HEK293T (cell line): ENCODE measurements at places on chromosomes 3 and 15.

DNA sequence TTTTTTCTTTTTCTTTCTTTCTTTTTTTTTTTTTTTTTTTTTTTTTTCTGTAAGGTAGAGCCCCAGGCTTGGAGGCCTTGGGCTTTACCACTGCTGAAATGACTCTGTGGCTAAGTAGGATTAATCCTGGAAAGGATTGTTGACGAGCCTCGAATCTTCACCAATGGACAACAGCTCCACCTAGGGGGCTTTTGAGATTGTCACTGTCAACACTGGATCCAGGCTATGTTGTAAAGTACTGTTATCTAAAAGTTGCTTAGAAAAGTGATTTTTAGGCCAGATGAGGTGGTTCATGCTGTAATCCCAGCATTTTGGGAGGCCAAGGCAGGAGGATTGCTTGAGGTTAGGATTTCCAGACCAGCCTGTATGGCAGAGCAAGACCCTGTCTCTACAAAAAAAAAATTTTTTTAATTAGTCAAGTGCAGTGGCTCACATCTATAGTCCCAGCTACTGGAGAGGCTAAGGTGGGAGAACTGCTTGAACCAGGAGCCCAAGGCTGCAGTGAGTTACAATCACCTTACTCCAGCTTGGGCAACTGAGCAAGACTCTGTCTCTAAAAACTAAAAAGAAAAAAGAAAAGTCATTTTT, 41.6 kb downstream of the KLHL18 start:
- DNase-seq, result peak; percentile 76

DNA sequence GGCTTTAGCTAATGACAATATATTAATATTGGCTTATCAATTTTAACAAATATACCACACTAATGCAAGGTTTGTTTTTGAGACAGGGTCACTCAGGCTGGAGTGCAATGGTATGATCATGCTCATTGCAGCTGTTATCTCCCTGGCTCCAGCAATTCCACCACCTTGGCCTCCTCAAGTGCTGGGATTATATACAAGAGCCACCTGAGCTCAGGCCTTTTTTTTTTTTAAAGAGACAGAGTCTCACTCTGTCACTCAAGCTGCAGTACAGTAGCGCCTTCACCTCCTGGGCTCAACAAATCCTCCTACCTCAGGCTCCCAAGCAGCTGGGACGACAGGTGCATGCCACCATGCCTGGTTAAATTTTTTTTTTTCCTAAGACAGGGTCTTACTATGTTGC, 11.7 kb downstream of the DLG1 start:
- no peak for DNase-seq

DNA sequence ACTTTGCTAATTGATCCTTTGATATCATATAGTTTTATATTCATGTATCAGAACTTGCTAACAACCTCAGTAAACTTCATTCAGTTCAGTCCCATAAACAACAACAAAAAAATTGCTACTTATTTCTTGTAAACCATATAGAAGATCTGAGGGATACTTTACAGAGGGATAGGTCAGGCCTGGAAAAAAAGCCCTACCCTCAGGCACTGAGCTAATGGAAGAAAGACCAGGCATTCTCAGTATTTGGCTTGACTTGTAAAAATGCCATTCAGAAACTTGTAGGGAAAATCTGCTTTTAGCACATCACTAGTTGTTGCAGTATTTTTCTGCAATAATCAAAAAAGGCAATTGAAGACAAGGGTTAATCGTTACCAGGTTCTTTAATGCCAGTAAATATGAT, 33.1 kb downstream of the ARMC8 start:
- DNase-seq, result no peak

DNA sequence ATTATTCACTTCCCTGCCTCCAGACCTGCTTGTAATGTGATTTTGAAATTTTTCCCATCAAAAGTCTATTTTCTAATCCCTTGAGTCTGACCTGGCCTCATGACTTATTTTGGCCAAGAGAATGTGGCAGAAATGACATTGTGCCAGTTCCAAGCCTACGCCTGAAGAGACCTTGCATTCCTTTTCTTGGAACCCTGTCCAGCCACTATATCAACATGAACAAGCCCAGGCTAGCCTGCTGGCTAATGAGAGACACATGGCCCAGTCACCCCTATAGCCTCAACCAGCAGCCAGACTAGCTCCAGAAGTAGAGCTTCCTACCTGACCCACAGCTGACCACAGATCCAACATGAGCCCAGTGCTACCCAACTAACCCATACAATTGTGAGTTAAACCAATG, 121.1 kb upstream of the ACP3 start:
- DNase-seq, result no peak

DNA sequence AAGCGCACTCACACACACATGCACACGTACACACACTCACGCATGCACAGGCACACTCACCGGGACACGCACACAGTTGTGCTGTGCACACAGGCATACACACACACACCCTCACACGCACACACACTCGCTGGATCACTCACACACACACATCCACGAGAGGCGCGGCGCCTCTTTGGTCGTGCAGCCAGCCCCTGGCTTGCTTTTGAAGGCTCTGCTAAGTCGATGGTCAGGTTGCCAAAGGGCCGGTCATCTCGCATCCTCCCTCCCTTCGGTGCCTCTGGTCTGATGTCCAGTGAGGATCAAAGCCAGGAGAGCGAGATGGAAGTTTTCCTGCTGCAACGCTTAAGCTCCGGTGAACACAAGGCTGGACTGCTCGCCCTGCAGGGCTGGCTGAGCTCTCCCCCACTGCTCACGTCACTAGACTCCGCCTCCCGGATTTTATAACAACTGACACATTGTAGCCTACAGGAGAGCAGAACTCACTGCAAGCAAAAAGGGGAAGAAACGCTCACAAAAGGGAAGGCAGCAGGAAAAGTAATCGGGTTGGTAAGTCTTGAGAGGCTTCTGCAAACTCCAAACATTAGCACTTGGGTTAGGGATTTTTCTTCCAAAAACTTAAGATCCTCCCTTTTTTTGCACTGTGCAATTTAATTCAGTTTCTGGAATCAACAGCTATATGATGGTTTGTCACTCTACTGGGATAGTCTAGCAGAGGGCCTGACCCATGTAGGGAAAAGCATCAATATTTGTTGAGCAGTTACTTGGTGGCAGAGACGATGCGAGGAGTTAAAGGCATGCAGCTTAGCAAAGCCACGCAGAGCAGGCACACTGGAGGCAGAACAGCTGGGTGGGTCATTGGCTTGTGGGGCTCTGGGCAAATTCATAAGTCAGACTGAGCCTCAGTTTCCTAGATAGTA, at the start of gene SRGAP3:
SRGAP3 (minus strand) TSS at position 374 of the 920 bp plus-strand sequence. CDS start 695 bp downstream, outside the sequence.
- DNase-seq, result peak; percentile 90

DNA sequence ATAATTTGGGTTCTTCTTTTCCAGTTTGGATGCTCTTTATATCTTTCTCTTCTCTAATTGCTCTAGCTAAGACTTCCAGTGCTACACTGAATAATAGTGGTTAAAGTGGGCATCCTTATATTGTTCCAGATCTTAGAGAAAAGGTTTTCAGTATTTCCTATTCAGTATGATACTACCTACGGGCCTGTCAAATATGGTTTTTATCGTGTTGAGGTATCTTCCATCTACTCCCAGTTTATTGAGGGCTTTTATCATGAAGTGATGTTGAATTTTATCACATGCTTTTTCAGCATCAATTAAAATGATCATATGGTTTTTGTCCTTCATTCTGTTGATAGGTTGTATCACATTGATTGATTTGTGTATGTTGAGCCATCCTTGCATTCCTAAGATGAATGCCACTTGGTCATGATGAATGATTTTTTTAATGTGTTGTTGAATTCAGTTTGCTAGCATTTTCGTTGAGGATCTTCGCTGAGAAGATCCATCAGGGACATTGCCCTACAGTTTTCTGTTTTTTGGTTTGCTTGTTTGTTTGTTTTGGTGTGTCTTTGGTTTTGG, 3.0 kb upstream of the LRRC34 start:
- no peak for DNase-seq

DNA sequence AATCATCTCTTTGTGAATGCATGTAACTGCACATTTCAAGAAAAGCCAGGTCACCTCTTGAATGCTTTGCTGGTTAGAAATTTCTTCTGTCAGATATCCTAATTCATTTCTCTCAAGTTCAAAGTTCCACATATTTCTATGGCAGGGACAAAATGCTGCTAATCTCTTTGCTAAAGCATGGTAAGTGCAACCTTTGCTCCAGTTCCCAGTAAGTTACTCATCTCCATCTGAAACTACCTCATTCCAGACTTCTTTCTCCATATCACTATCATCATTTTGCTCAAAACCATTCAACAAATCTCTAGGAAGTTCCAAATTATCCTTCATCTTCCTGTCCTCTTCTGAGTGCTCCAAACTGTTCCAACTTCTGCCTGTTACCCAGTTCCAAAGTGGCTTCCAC, 230.6 kb downstream of the ZMAT3 start:
- no peak for DNase-seq

DNA sequence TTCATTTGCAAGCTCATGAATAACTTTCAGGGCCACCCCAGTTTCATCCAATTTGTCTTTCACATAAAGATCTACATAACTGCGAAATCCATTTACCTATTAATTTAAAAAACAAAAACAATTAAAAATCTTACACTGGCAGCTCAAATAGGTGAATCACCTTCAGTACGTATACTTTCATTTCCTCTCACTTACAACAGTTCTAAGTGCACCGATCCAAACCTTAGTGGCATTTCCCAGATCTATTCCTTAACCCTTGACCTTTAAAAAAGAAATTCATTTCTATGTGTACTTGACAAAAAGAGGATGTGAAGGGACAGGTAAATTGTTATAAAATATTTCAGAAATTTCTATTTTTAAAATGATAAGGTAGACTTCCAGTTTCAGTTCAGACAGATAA, 30.8 kb downstream of the TOP2B start:
- DNase-seq, result no peak

DNA sequence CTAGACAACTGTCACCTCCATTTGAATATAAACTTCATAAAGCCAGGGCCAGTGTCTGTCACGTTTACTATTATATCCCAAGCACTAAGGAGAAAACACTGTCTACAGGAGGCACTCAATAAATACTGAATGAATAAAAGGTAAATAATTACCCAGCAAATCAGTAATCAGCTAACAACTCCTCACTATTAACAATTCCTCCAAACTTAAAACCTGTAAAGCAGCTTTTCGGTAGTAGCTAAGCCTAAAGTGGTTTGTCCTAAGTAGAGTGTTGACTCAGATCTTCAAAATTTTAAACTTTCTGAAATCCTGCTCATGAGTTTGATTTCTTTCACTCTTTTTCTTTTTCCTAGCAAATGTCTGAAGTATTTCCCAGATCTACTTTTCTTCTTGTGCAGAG, 39.9 kb downstream of the C3orf80 start:
- DNase-seq, result no peak

GRCh38 chr3:150348500-150348899, 59.6 kb upstream of the TSC22D2 start:
- DNase-seq, result no peak

GRCh38 chr3:94117729-94118128, 54.9 kb downstream of the NSUN3 start:
- DNase-seq, result no peak

GRCh38 chr3:79767194-79767904, 449 bp downstream of the ROBO1 start:
- peak; percentile 49 for DNase-seq

GRCh38 chr15:25812073-25812472, 51.1 kb downstream of the ATP10A start:
- DNase-seq, result no peak

- DNase-seq, result no peak
Measured at GRCh38 chr15:89999676-90000185, 1.4 kb upstream of the ZNF710 start.

DNA sequence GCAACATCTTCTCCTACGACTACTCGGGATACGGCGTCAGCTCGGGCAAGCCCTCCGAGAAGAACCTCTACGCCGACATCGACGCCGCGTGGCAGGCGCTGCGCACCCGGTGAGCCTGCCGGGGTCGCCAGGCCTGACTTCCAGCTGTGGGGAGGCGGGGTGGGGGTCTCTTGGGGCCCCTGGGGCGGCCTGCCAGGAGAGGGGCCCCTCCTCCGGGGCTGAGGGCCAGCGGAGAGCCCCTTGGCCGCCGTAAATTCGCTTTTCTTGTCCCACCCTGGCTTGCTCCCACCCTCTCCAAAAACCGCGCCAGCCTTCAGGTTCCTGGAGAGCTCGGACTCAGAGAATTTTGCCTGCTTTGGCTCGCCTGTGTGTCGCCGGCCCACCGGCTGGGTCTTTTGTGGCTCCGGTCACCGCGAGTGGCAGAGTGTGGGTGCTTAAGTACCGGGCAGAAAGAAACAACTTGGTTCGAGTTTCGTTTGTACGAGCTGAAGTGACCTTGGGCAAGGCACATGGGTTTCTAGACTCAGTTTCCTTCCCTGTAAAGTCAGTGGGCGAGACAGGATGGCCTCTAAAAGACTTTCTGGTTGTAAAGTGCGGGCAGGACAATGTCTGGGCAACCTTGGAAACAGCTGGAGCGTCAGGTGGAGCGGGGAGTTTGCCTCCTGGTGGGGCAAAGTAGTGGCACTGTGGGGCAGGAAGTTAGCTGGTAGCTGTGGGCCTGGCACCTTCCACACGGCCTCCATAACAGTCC, 976 bp downstream of the ABHD17C start:
- peak; percentile 31 for DNase-seq

DNA sequence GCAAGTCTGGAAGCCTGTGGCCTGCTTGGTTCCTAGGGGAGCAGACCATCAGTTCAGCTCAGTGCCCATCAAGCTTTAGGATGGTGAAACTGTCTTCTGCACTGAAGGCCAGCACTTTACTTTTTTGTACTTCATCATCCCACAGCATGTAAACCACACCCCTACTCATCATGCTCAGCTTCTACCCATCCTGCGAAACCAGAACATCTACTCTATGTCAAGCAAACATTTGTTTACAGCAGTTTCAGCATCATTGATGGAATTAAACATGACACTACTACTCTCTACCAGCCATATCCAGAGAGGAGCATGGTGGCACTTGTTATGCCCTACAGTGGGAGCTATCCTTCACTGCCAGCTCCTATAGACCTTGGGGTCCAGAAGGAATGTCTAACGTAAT, 306.6 kb downstream of the SOX2 start:
- DNase-seq, result no peak

DNA sequence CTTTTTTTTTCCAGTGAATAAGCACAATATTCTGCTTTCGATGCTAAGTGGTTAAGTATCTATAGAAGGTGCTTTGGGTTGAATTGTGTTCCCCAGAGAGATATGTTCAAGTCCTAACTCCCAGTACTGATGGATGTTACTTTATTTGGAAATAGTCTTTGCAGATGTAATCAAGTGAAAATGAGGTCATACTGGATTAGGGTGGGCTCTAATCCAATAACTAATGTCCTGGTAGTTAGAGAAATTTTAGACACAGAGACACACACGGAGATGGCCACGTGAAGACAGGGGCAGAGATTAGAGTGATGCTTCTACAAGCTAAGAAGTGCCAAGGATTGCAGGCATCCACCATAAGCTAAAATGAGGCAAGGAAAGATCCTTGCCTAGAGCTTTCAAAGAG, 662.3 kb downstream of the NAALADL2 start:
- DNase-seq, result no peak

GRCh38 chr15:83289160-83289559, 4.7 kb upstream of the BNC1 start:
- DNase-seq, result no peak

- no peak for DNase-seq
Measured at GRCh38 chr15:101180620-101181307, 71.1 kb downstream of the CHSY1 start.

- no peak for DNase-seq
Measured at GRCh38 chr3:145133281-145133680, 1027.7 kb downstream of the PLOD2 start.

GRCh38 chr3:20924646-20925385, 738.8 kb upstream of the SGO1 start:
- no peak for DNase-seq
